ENCODE measurements at places on chromosomes 7 and 10.

DNA sequence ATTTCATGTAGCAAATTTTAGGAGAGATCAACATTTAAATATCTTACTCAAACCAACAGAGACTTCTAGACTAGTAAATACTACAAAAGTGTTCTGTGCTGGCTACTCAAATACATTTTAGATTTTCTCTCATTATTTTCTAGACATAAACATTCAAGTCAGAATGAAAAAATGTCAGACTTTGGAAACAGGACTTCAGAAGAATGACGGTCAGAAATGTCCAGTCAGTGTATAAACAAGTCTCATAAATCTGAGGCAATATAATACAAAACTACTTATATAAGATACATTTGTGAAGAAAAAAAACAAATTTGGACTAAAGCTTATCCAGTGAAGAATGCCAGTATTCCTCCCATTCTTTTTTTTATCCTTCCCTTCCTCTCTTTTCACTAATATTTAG lies 25.9 kb downstream of the RNLS start:
- peak; percentile 2 for DNase-seq

DNA sequence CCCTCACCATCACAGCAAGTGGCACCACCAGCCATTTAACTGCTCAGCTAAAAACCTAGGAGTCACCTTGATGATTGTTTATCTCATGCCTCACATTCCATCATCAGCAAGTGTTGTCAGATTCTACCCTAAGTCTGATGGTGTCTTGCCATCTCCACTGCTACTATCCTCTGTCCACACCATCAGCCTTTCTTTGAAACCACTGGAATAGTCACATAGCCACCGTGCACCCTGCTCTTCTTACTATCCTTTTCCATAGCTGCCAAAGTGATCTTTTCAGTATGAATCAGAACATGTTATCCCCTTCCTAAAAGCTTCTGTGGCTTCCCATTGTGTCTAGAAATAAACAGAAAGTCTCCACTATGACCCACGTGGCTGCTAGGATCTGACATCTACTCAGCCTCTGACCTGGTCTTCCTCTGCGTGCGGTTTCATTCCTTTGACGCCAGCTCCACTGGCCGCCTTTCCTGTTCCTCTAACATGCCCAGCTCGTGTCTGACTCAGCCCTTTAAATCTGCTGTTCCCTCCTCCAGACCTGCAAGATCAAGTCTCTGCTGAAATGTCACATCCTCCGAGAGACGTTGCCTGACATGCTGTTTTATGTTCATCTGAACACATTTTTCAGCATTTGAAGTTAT lies 16.5 kb upstream of the CHN2 start:
- DNase-seq: no peak

DNA sequence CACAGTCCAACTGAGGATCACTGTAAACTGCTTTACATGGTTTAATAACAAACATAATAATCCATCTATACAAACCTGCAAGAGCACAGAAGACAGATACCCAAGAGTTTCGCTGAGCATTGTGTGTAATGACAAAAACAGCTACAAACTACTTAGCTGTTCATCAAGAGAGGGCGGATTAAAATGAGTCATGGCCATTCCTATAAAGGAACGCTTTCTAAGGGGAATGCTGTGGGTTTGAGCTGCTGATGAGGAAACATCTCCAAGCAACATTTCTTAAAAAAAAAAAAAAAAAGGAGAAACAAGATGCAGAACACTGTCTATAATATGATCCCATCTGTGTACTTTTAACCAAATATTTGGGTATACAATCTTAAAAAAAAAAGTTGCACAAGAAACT lies 33.8 kb downstream of the VOPP1 start:
- DNase-seq: peak; percentile 95

GRCh38 chr10:112771733-112772132 lies 178.3 kb upstream of the TCF7L2 start:
- DNase-seq: no peak

GRCh38 chr7:27962273-27962672 lies 218.3 kb downstream of the JAZF1 start:
- DNase-seq: no peak

GRCh38 chr7:114842551-114843065 lies 79.3 kb upstream of the MDFIC start:
- DNase-seq: peak; percentile 55

GRCh38 chr10:20855398-20856038 lies 41.6 kb downstream of the NEBL start:
- peak; percentile 41 for DNase-seq

DNA sequence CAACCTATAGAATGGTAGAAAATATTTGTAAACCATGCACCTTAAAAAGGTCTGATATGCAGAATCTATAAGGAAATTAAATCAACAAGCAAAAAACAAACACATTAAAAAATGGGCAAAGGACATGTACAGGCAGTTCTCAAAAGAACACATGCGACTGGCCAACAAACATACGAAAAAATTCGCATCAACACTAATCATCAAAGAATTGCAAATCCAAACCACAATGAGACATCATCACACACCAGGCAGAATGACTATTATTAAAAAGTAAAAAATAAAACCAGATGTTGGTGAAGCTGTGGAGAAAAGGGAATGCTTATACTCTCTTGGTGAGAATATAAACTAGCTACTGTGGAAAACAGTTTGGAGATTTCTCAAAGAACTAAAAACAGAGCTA lies 33.2 kb downstream of the TMEM229A start:
- no peak for DNase-seq

DNA sequence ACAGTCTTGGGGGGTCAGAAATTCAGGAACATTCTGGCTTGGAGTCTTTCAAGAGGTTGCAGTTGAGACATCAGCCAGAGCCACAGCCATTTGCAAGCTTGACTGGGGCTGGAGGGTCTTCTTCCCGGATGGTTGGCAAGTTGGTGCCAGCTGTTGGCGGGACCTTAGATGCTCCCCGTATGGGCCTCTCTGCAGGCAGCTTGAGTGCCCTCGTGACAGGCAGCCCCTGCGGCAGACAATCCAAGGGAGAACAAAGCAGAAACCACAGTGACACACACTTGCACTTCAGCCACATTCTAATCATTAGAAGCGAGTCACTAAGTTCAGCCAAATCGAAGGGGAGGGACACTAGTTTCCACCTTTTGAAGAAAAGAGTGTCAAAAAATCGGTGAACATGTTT lies 59.4 kb upstream of the MXI1 start:
- DNase-seq: no peak

DNA sequence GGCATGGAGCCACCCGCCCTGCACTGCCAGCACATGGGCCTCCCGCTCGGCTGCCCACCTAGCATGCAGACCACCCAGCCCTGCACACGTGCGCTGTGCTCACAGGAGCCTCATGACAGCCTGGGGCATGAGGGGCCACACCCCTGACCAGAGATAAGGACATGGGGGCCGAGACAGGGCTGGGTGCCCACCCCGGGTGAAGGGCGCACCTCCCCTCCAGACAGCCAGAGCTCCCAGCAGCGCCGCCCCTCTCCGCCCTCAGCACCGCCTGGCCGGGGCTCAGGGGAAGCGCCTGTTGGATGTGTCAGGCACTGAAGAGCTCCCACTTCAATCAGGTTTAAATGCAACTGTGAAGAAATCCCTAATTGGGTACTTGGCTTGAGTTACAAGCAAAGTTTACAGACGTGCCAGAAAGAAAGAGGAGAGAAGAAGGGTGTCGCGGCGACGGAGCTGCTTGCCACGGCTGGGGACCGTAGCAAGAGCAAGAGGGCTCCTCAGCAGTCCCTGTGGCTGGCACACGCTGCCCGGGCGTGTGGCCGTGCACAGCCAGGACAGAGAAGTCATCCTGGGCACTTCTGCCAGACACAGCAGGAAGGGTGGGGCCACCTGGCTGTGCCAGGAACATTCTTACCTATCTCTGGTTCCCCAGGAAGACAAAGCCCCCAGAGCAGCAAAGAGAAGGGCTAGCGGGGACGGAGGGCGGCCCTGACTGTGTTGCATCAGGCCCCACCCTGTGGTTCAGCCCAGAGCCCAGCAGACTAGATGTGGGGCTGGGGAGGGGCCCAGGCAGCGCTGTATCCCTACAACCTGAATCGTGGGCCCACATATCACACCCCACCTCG lies 247.4 kb downstream of the ELFN1 start:
- peak; percentile 70 for DNase-seq

GRCh38 chr7:30845426-30846135 lies 66.1 kb upstream of the AQP1 start:
- peak; percentile 58 for DNase-seq

GRCh38 chr10:114294549-114294948 lies 55.5 kb downstream of the VWA2 start:
- DNase-seq: no peak

- DNase-seq: no peak
Observed at GRCh38 chr10:91200314-91201212, 19.9 kb upstream of the PCGF5 start.

DNA sequence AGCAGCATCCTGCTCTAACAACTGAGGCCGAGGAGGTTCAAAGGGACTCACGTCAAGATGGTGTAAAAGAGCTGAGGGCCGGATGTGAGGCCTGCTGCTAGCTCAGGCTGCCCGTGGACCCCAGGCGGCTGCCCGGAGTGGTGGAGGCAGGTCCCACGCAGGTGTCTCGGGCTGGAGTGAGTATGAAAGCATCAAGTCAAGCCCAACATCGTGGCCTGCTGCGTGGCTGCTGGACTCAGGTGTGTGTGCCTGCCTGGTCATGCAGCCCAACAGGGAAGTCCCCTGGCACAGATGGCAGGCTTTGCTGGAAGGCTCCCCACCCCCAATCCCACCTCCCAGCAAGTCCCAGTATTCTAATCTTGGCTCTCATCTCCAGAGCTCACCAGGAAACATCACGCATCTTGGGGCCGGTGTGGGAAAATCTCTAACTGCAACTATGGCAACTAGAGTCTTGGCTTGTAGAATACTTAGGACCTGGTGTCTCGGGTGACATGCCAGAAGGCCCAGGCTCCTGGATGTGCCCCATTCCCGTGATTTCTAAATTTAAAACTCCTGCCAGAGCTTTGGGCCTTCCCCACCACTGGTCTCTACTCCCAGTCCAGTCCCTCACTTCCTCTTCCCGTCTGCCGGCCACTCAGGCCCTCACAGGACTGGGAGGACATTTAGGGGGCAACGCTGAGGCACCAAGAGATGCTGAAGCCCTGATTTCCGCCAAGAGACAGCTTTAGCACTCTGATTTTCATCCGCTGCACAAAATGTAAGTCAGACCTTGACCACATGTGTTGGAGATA lies 85.9 kb downstream of the PRKAG2 start:
- DNase-seq: no peak

DNA sequence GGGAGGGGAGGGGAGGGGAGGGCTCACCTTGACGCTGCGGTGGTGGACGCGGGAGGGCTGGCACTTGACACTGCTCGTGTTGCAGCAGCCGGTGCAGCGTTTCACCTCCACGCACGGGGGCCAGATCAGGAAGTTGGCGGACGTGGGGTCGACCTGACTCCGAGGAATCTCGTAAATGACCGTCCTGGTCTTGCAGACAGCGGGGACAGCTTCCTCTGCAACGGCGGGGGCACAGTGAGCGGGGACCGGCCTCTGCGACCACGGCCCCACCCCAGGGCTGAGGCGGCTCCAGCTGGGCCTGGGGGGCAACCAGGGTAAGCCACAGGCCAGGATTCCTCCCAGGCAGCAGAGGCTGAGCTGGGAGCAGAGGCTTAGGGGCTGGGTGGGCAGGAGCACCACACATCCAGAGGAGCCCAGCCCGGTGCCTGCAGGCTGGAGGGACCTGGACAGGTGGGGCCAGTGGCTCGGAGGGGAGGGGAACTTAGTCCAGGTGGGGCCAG lies 8.8 kb downstream of the PDGFA start:
- no peak for DNase-seq

All from AG10803 (cell line).